A549 treated with AZD2906 at 1 μM for 4 hours (cell line): ENCODE measurements at places on chromosomes 7 and 10. TPM values are rescaled to one million over a fixed set of nuclear protein-coding genes. Genes with fewer than 3 reads are reported as not detected.

The TUBAL3 gene
- total RNA-seq = 0.23 to 0.31 TPM (median 0.31 TPM) in 5 replicates

The ADCY1 gene
- total RNA-seq = 2.1 to 2.5 TPM (median 2.4 TPM) in 5 replicates

The ZNF853 gene
- 1.9 to 2.8 TPM (median 2.5 TPM) in 5 replicates for total RNA-seq

The GPR26 gene
- total RNA-seq = not detected in 5 replicates

The OR9A2 gene
- total RNA-seq = not detected in 5 replicates

The EPHA1 gene
- total RNA-seq = 0.05 TPM in 1 of 5 replicates, not detected in the others

The UPK3B gene
- total RNA-seq = 11.5 to 19.9 TPM (median 17.5 TPM) in 5 replicates

The FAM25G gene
- total RNA-seq = 0.73 to 1.2 TPM (median 0.90 TPM) in 4 of 5 replicates, not detected in the other
